ENCODE measurements at places on chromosomes 3 and 15. TPM values are rescaled to one million over a fixed set of nuclear protein-coding genes. Genes with fewer than 3 reads are reported as not detected.

DNA sequence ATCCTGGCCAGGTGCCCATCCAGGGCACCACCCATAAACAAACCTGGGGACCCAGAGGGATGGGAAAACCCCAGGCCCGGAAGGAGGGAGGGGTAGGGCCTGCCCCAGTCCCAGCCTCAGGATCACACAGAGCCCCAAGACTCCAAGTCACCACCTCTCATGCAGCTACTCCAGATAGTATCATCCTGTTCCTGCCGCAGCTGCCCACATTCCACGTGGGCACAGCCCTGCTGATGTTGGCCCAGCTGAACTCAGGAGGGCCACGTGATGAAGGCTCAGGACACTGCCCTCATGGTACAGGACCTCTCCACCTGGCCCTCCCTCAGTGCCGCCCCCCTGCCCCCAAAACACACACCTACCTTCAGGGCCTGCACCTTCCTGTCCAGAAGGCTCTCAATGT is 69.5 kb downstream of the CACNA2D2 start:
- H3K27me3 ChIP-seq = no peaks in the 10 kb centered on the region
- no peaks in the 10 kb centered on the region for H3K4me1 ChIP-seq
- H3K4me3 ChIP-seq = no peak overlapping the region
- DNase-seq = no peak
- no peaks in the 10 kb centered on the region for H3K36me3 ChIP-seq

TRIP4 gene
- 28.5 TPM for total RNA-seq

DNA sequence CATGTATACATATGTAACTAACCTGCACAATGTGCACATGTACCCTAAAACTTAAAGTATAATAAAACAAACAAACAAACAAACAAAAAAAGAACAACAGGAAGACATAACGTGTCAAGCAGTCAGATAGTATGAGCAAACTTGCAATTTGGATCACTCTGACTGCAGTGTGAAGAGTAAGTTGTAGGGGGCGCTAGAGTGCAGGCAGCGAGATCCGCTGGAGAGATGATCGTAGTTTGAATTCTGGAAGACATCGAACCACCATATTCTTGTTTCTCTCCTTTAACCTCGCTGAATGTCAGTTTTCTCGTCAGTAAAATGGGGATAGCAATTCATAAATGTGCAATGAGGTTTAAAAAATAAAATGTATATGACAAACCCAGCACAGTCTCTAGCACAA is 165.2 kb upstream of the LMCD1 start:
- H3K36me3 ChIP-seq = no peaks in the 10 kb centered on the region
- no peak overlapping the region for H3K4me3 ChIP-seq
- DNase-seq = no peak
- no peak overlapping the region for H3K27ac ChIP-seq
- H3K27me3 ChIP-seq = no peaks in the 10 kb centered on the region
- no peaks in the 10 kb centered on the region for H3K4me1 ChIP-seq

DNA sequence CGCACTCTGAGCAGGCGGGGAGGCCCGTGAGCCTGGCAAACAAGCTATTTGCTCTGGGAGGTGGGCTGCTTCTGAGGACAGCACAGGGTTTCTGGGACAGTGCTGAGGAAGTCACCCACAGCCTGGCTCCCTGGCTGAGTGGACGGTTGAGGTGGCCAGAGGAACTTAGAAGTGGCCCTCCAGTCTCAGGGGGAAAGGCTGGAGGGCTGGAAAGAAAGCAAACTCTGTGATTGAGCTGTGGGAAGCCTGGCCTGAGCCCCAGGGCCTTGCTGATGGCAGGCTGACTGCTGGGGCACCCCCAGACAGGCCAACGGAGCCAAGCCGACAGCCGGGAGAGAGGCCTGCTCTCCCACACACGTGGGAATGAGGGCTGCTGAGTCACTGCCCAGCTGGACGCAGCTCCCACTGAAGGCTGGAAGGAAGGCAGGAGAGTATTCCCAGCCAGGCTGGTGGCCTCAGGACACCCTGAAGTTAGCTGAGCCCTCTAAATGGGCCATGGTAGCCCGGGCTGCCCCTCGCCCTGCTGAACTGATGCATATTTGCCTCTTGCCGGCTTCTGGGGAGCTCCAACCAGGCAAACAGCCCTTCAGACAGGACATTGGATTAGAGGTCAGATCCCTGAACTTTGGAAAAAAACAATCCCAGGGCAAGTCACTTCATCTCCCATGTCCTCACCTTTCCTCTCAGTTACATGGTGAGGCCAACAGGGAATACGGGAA is 98.0 kb upstream of the TLE3 start:
- no peak overlapping the region for H3K4me3 ChIP-seq
- no peak overlapping the region for H3K27ac ChIP-seq
- H3K36me3 ChIP-seq = no peaks in the 10 kb centered on the region
- DNase-seq = no peak
- H3K27me3 ChIP-seq = no peaks in the 10 kb centered on the region

FBXL22 gene
- 0.89 TPM for total RNA-seq

DNA sequence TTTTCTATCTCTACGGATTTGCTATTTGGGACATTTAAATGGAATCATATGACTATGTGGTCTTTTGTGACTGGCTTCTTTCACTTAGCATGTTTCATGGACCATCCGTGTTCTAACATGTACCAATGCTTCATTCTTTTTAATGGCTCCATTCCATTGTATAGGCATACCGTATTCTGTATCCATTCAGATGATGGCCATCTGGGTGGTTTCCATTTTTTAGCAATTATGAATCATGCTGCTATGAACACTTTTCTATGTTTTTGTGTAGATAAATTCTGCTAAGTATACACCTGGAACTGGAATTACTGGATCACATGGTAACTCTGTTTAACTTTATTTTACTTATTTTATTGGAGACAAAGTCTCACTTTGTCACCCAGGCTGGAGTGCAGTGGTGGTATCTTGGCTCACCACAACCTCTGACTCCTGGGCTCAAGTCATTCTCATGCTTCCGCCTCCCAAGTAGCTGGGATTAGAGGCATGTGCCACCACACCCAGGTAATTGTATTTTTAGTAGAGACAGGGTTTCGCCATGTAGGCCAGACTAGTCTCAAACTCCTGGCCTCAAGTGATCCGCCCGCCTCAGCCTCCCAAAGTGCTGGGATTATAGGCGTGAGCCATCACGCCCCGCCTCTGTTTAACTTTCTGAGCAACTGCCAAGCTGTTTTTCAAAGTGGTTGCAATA is 13.4 kb downstream of the UBP1 start:
- H3K4me3 ChIP-seq = no peak overlapping the region
- DNase-seq = no peak
- H3K4me1 ChIP-seq = peaks cover 53% of the 10 kb centered on the region
- no peaks in the 10 kb centered on the region for H3K27me3 ChIP-seq
- peaks cover 39% of the 10 kb centered on the region for H3K36me3 ChIP-seq
- no peak overlapping the region for H3K27ac ChIP-seq

EXD1 gene
- total RNA-seq = not detected

DNA sequence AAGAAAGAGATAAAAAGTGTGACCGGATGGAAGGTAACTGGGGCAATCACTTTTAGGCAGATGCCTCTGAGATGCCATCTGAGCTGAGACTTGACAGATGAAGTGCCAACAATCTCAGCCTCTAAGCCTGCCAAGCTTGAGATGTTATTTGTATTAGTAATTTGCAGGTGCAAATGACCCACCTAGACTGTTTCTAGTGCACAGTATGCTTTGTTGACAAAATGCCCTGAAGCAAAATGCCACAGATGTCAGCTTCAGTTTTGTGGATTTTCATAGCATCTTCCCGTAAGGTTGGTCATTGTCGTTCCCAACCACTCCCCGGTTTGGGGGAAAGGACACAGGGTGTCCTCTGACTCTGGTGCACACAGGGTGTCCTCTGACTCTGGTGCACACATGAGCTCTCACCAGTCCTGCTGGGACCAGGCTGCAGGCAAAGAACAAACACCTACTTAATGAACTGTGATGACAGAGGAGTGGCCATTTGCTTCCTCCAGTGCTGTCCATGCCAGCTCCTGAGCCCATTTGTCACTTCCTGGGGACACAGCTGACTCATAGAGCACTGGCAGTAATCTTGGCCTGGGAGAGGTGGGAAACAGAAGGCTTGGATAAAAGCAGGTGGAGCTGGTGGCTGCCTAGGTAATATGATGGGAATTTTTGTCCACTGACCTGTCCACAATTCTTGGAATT is 16.7 kb upstream of the PPP1R2 start:
- H3K4me3 ChIP-seq = no peak overlapping the region
- H3K27ac ChIP-seq = no peak overlapping the region
- no peaks in the 10 kb centered on the region for H3K36me3 ChIP-seq
- H3K27me3 ChIP-seq = no peaks in the 10 kb centered on the region
- H3K4me1 ChIP-seq = no peaks in the 10 kb centered on the region

GRCh38 chr3:196513697-196514349 is 1.3 kb downstream of the SMCO1 start:
- H3K36me3 ChIP-seq = no peaks in the 10 kb centered on the region
- no peak overlapping the region for H3K27ac ChIP-seq
- H3K4me1 ChIP-seq = no peaks in the 10 kb centered on the region
- no peaks in the 10 kb centered on the region for H3K27me3 ChIP-seq
- DNase-seq = no peak
- H3K4me3 ChIP-seq = no peak overlapping the region

GRCh38 chr3:157123621-157124020 is 36.3 kb downstream of the CCNL1 start:
- peaks cover 6% of the 10 kb centered on the region for H3K27me3 ChIP-seq
- peaks cover 8% of the 10 kb centered on the region for H3K4me1 ChIP-seq
- no peaks in the 10 kb centered on the region for H3K36me3 ChIP-seq

DNA sequence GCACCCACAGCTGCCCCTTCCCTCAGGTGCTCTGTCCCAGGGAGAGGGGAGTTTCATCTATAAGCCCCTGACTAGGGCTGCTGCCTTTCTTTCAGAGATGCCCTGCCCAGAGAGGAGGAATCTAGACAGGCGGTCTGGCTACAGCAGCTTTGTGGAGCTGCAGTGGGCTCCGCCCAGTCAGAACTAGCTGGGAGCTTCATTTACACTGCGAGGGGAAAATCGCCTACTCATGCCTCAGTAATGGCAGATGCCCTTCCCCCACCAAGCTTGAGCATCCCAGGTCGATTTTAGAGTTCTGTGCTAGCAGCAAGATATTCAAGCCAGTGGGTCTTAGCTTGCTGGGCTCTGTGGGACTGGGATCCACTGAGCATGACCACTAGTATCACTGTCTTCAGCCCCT is 181.2 kb upstream of the RARB start:
- no peaks in the 10 kb centered on the region for H3K27me3 ChIP-seq
- H3K4me1 ChIP-seq = no peaks in the 10 kb centered on the region
- no peak overlapping the region for H3K27ac ChIP-seq
- no peak overlapping the region for H3K4me3 ChIP-seq
- no peaks in the 10 kb centered on the region for H3K36me3 ChIP-seq

RBPMS2 gene
- total RNA-seq = 1.2 TPM

- no peak overlapping the region for H3K27ac ChIP-seq
- no peaks in the 10 kb centered on the region for H3K27me3 ChIP-seq
- DNase-seq = no peak
- H3K36me3 ChIP-seq = no peaks in the 10 kb centered on the region
- no peaks in the 10 kb centered on the region for H3K4me1 ChIP-seq
These were observed 11.3 kb upstream of the TMEM115 start for GRCh38 chr3:50370594-50370993.

All from spleen (tissue), 13 donors.